ENCODE measurements at places on chromosomes 7 and 10. TPM values are rescaled to one million over a fixed set of nuclear protein-coding genes. Genes with fewer than 3 reads are reported as not detected.

The OSBPL3 gene
- 45.0 TPM for total RNA-seq

The NT5C2 gene
- total RNA-seq = 62.8 TPM

The CALHM2 gene
- 51.3 TPM for total RNA-seq

The ACHE gene
- 2.2 TPM for total RNA-seq

The ACSM6 gene
- not detected for total RNA-seq

The SPDYE8 gene
- total RNA-seq = not detected

The UMAD1 gene
- total RNA-seq = 14.1 TPM

The LIPF gene
- total RNA-seq = 0.29 TPM

The SAMD9 gene
- 13.8 TPM for total RNA-seq

The ENO4 gene
- total RNA-seq = 0.29 TPM

The BTBD16 gene
- total RNA-seq = 0.15 TPM

The ADRB1 gene
- under 0.01 TPM for total RNA-seq

The NPY gene
- not detected for total RNA-seq

The PDIA4 gene
- 315 TPM for total RNA-seq

The COMTD1 gene
- 7.3 TPM for total RNA-seq

The PTPRE gene
- 1.7 TPM for total RNA-seq

The GLRX3 gene
- 131 TPM for total RNA-seq

The DDX50 gene
- 64.8 TPM for total RNA-seq

The HYAL4 gene
- total RNA-seq = 0.17 TPM

The MLXIPL gene
- total RNA-seq = not detected

The BUD31 gene
- 101 TPM for total RNA-seq

The ZNRF2 gene
- total RNA-seq = 6.5 TPM

The MOGAT3 gene
- not detected for total RNA-seq

The EN2 gene
- not detected for total RNA-seq

The CRHR2 gene
- not detected for total RNA-seq

The GRID2IP gene
- not detected for total RNA-seq

The CDHR1 gene
- not detected for total RNA-seq

The SUN3 gene
- not detected for total RNA-seq

The TMEM196 gene
- not detected for total RNA-seq

The POLR2J2 gene
- 2.5 TPM for total RNA-seq

The MALRD1 gene
- 1.0 TPM for total RNA-seq

The LRRC61 gene
- 3.3 TPM for total RNA-seq

The PRF1 gene
- not detected for total RNA-seq

The KIF5B gene
- total RNA-seq = 145 TPM

The MMRN2 gene
- total RNA-seq = 3.6 TPM

The CUZD1 gene
- 0.58 TPM for total RNA-seq

The C10orf53 gene
- not detected for total RNA-seq

The CYP3A7 gene
- 0.33 TPM for total RNA-seq

The PTEN gene
- 190 TPM for total RNA-seq
